GM20000 (cell line): ENCODE measurements at places on chromosomes 3 and 15.

- no peak for DNase-seq
These were observed 349.4 kb downstream of the CNTN6 start for GRCh38 chr3:1442271-1442670.

DNA sequence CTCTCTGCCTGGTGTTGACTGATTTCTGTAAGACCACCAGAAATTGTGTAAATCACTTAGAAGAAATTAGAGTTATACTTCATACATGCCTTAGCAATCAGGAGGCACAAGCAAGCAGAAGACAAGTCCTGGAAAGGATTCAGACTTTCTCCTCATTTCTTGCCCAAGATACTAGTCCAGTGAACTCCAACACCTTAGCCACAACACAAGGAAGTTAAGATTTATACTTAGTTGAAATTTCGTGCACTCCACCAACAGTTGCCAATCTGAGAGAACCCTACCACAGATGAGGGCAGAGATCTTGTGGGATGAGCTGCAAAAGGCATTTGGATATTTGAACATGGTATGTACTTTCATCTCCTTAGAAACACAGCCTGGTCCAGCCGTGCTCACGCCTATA, 2.3 kb downstream of the P3H2 start:
- DNase-seq = no peak

- no peak for DNase-seq
These were observed 69.6 kb upstream of the ATP13A3 start for GRCh38 chr3:194556086-194557056.

GRCh38 chr15:98322581-98322980, 325.8 kb upstream of the IGF1R start:
- DNase-seq = no peak

- DNase-seq = no peak
These were observed 8.1 kb downstream of the OR5H6 start for GRCh38 chr3:98272126-98272525.

DNA sequence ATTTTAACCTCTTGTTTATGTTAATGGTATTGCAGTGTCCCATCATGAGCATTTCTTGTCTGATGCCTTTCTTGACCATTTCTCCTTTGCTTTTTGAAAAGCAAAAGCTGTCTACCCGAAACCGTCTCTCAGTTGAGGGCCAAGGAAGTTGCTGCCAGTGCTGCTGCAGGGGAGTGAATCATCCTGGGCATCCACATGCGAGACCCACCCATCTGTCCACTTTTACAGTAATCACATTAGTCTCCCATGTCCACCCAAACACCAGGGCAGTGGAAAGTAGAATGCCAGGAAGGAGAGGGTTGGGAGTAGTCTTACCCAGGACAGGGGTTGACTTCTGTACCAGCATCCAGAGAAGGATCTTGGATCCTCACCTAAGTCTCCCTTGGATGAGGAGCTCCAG, 48.6 kb upstream of the TEX264 start:
- no peak for DNase-seq

DNA sequence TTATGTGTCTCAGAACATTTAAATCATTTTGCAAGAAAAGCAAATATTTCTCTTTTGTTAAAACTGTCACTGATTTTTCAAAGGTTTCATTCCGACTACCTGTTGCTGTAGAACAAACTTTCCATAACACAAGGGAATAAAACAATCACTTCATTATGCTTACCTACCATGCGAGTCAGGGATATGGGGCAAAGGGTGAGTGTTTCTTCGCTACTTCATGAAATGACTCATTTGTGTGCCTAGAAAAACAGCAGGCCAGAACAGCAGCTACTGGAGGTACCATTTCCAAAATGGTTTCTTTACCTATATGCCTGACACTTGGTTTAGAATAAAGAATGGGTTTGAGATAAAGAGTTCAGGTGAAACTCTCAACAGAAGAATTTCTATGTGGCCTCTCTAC, 712.5 kb downstream of the PLOD2 start:
- DNase-seq = no peak
